ENCODE measurements at places on chromosomes 6 and 20. TPM values are rescaled to one million over a fixed set of nuclear protein-coding genes. Genes with fewer than 3 reads are reported as not detected.

LAMA2 gene
- 99.5 TPM for polyA plus RNA-seq

CLPSL1 gene
- not detected for polyA plus RNA-seq

MCCD1 gene
- polyA plus RNA-seq = not detected

HRH3 gene
- polyA plus RNA-seq = 0.21 TPM

ADTRP gene
- polyA plus RNA-seq = 0.57 TPM

PFDN6 gene
- polyA plus RNA-seq = 39.6 TPM

GRIK2 gene
- 1.5 TPM for polyA plus RNA-seq

ACTL10 gene
- polyA plus RNA-seq = 0.15 TPM

RPN2 gene
- 144 TPM for polyA plus RNA-seq

PI16 gene
- not detected for polyA plus RNA-seq

DLL1 gene
- polyA plus RNA-seq = 15.0 TPM

GRCh38 chr6:45196121-45196520 is 132.0 kb upstream of the RUNX2 start:
- DNase-seq = no peak

- DNase-seq = no peak
Observed at GRCh38 chr6:16472349-16473069, 234.1 kb downstream of the GMPR start.

DNA sequence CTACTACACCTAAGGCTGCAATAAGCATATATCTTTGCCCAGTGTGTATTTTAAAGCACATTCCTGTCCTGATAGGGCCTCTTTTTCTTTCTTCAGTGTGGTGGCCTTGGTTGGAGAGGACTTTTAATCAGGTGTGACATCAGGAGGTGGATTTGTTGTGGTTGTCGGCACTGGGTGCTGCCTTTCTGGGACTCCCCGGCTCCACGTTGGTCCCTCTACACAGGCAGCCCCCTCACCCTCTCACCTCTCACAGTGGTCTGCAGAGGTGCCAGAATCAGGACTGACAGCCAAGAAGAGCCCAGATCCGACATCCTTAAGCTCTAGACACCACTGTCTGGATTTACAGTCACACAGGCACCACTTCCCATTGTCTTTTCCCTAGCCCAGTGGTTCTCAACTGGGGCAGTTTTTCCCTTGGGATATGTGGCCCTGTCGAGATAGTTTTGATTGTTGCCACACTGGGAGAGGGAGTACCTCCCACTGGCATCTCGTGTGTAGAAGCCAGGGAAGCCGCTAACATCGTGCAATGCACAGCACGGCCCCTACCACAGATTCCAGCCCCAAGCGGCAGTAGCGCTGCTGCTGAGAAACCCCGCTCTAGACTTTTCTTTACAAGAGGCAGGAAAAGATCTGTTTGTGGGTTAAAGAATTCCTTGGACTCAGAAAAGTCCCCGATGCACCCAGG is 314.1 kb downstream of the QKI start:
- no peak for DNase-seq

GRCh38 chr6:2186516-2186915 is 58.9 kb downstream of the GMDS start:
- DNase-seq = no peak

- no peak for DNase-seq
Observed at GRCh38 chr6:2296781-2297180, 51.4 kb upstream of the GMDS start.

- DNase-seq = no peak
Observed at GRCh38 chr20:48821261-48821920, 6.4 kb downstream of the PREX1 start.

DNA sequence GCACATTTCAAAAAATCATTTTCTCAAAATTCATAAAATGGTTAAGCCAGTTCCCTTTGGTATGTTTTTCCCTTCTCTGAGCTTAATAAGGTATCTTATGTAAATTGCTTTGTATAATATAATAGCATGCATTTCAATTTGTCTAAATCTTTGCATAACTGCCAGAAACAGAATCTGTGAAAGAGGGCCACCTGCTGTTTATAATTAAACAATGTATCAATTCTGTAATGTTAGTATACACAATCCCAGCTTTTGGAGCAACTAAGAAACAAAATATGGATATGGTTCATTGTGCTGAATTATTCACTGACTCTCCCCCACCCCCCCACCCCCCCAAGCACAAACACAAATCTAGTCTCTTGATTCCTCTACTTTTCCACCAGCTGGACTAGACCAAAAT is 54.8 kb downstream of the GPX5 start:
- DNase-seq = no peak

GRCh38 chr6:84516154-84516553 is 248.2 kb downstream of the TBX18 start:
- DNase-seq = no peak

GRCh38 chr6:1103021-1103420 is 208.9 kb upstream of the FOXQ1 start:
- no peak for DNase-seq

DNA sequence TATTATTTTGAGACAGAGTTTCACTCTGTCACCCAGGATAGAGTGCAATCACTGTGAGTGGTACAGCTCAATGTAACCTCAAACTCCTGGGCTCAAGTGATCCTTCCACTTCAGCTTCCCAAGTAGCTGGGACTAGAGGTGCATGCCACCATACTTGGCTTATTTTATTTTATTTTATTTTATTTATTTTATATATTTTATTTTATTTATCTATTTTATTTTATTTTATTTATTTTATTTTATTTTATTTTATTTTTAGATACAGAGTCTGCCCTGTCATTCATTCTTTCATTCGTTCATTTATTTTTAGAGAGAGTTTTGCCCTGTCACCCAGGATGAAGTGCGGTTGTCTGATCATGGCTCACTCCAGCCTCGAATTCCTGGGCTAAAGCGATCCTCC is 35.5 kb downstream of the ATG5 start:
- no peak for DNase-seq

- DNase-seq = peak; percentile 79
Observed at GRCh38 chr6:29011276-29011734, 6.2 kb upstream of the ZNF311 start.

DNA sequence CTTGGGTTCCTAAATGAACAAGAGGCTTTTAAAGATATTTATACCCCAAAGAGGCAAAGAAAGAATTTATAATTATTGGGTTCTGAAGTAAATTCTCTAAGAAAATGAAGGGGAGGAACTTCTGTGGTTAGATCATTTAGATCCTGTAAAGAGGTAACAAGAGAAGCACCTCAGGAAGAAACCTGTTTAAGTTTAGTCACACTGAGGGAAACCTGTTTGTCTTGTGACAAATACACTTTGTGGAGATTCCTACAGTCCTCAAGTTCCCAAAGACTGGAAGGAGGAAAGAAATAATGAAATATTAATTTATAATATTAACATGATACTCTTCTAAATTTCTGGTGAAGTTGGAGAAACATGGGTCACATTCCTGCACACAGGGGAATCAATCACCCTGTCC is 647.5 kb downstream of the EYS start:
- no peak for DNase-seq

- DNase-seq = no peak
Observed at GRCh38 chr6:139800837-139801236, 426.4 kb upstream of the CITED2 start.

DNA sequence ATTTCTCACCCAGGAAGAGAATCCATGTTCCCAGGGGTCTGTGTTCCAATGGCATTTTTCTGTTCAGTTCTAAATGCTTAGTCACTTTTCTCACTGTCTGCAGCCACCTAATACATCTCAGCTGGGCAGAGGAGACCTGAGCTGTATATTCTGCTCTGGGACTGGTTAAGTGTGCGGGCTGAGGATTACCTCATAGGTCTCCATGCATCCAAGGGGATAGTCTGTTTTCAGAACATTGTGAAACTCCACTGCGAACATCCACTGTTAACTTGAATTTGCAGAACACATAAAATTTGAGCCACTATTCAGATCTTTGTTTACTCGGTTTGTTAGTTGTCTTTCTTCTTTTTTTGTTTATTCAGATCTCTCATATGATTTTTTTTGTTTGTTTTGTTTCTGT is 947.1 kb downstream of the TFAP2A start:
- DNase-seq = no peak

DNA sequence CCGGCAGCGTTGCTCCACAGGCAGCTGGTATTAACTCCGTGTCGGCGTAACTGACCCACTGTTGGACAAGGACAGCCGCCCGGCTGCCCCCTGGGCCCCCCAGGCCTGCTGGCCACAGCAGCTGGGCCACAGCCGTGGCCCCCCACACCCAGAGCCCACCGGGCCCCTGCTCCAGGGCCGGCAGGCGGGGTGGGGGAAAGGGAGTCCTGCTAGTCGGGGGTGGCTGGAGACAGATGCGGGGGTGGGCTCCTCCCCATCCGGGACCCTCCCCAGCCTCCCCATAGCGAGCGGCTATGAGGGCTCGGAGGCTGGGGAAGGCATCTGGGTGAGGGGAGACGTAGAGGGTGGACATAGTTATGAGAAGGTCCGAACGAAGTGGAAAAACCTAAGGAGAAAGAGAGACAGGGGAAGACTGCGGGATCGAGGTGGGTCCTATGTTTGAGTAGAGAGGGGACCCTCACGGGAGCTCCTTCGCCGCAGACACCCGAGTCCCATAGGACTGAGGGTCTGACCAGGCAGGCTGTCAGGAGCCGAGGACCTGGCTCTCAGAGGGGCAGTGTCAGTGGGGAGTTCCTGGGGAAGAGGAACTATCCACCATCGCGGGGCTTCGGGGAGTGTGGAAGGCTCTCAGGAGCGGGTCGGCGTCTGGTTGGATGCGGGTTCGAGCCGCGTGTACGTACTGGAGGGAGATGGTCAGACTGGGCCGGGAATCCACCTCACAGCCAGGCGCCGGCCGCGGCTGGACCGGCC is 511 bp downstream of the VARS1 start:
- peak; percentile 19 for DNase-seq

DNA sequence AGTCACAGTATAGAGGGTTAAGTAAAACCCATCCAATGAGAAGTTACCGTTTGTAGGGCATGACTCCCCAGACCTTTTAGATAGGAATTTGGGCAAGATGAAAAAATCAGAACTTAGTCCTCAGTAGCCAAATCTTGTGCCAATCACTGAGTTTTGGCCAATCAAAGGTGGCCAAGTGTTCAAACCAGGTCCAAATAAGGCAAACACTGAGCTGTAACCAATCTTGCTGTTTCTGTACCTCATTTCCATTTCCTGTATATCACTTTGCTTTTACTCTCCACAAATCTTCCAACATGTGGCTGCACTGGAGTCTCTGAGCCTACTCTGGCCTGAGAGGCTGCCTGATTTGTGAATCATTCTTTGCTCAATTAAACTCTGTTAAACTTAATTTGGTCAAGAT is 81.8 kb upstream of the GPR6 start:
- no peak for DNase-seq

DNA sequence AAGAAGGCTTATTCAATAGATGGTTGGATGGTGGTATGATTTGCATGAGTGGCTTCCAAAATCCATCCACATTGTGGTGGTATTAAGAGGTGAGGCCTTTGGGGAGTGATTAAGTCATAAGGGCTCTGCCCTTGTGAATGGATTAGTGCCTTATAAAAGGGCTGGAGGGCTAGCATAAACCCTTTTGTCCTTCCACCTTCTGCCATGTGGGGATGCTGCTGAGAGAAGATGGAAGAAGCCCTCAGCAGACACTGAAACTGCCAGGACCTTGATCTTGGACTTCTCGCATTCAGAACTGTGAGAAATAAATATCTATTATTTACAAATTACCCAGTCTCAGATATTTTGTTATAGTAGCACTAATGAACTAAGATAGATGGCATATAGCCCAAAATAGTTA is 27.8 kb upstream of the SRPK1 start:
- DNase-seq = no peak

- DNase-seq = no peak
Observed at GRCh38 chr6:64220801-64221200, 585.2 kb downstream of the PHF3 start.

- no peak for DNase-seq
Observed at GRCh38 chr20:7327810-7328209, 560.3 kb downstream of the BMP2 start.

DNA sequence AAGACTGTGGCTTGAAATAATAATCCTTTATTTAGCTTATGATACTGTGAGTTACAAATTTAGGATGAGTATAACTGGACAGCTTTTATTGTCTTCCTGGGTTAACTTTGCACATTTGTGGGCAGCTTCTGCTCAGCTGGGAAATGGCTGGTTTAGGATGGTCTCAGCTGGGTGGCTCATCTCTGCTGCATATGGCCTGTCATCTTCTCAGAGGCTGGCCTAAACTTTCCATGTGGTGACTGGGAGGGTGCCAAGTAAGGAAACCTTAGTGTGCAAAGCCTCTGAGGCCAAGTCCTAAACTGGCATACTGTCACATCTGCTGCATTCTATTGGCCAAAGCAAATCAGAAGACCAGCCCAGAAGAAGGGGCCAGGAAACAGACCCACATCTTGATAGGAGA is 40.2 kb downstream of the BTBD3 start:
- no peak for DNase-seq

DNA sequence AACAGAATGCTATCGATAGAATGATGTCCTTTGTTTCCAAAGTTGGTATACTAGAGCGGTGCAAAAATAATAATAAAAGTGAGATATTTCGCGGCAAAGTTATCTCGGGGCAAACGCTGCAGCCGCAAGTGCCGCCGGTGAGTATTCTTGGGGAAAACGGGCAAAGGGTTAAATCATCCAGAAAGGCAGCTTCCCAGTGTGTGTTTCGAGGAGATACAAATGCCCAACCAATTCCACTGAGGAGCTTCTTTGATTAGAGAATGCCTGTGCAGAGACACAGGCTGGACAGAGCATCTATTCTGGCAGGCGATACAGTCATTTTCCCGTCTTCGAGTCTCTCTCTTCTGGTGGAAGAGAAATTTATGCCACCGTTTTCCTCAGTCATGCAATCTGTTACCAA is 58.0 kb upstream of the MPC1 start:
- DNase-seq = no peak

GRCh38 chr6:112636650-112637262 is 289.6 kb downstream of the RFPL4B start:
- DNase-seq = no peak

DNA sequence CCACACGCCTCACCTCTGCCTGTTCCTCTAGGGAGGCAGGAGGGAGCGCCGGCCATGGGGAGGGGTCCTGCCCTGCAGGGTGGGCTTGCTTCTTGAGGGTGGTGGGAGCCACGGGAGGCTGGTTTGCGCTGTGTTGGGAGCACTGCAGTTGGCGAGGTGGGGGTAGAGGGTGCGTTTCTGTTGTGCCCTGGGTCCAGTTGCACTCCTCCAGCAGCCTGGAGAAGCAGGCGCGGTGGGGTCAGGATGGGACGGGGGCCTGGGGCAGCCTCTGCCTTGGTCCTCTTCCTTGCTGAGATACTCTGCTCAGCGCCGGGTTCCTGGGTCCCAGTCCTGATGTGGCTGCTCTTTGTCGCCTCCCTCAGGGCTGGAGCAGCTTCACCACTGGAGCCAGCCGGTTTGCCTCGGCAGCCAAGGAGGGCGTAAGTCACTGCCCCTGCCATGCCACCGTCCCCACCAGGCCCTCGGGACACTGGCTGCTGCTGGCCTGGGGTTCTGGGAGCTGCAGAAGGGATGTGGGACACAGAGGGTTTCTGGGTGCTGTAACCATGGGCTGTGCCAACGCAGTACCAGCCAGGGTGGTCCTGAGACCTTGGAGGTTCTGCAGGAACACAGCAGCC is 8.4 kb downstream of the ARFGAP1 start:
- no peak for DNase-seq

DNA sequence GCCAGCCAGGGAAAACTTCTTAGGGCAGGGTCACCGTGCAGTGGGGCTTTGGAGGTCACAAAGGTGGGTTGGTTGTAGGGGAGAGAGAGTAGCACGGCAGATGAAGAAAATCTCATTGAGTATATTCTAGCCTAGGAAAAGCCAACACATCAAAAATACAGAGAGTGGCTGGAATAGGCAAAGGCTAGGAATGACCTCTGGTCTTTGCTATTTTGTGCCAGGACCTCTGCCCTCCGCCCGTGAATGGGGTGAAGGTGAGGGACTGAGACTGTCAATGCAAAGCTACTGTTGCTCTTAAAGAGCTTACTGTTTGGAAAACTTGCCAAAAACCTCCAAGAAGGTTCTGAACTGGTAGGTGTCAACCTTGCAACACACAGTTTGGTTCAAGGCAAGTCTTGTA is 346.7 kb downstream of the CDH26 start:
- no peak for DNase-seq

All from muscle of arm (tissue), 14 donors.